ENCODE measurements at places on chromosomes 4 and X. TPM values are rescaled to one million over a fixed set of nuclear protein-coding genes. Genes with fewer than 3 reads are reported as not detected.

Gene IL21
- total RNA-seq = not detected

Gene CTAG1B
- not detected for total RNA-seq

Gene TRAM1L1
- total RNA-seq = 2.6 TPM

Gene HSPA4L
- total RNA-seq = 6.5 TPM

Gene FGB
- not detected for total RNA-seq

Gene GLOD5
- not detected for total RNA-seq

Gene STPG2
- 0.32 TPM for total RNA-seq
